ENCODE measurements at places on chromosomes 7 and 10. TPM values are rescaled to one million over a fixed set of nuclear protein-coding genes. Genes with fewer than 3 reads are reported as not detected.

The LIPJ gene
- total RNA-seq: 0.14 TPM

DNA sequence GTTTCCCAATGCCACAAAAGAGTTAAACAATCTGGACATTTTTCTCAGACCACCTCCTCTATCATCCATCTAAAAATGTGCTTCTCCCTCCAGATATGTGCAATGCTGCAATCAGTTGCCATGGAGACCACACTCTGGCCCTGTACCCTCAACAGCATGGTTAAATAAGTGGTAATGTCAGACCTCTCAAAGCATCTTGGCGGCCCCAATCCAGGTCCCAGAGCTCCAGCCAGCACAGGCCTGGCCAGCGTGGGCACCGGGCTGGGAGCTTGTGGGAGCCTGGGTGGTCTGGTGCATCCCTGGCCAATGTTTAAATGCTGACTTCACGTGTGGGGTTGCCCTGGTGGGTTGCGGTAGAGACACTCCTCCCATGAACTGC, 362.9 kb upstream of the ZNF32 start:
- no peak for DNase-seq

GRCh38 chr7:83306502-83306901, 143.8 kb upstream of the PCLO start:
- DNase-seq: no peak

The PIP gene
- total RNA-seq: not detected

The SYNPO2L gene
- not detected for total RNA-seq

The MXI1 gene
- total RNA-seq: 154 TPM

Data from left colon (tissue), 2 donors.